ENCODE measurements at places on chromosomes 6 and 20.

DNA sequence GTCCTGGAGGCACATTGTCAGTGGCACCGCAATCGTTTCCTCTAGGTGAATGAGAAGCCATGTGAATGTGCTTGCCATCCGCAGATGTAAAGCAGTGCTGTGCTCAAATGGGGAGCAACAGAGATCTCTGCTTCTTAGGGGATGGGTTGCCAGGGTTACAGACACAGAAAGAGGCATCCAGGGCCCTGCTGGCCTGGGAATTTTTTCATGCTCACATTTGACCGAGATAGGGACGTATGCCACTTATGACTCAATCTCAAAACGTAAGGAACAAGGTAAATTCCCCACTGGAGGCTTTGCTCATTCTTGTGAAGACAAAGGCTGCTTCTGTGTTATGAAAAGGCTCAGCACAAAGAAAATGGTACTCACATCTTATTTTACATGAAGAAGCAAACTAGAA is 11.0 kb downstream of the C6orf118 start:
- DNase-seq: no peak

GRCh38 chr6:147078602-147079001 is 125.6 kb upstream of the STXBP5 start:
- DNase-seq: no peak

GRCh38 chr20:45235995-45236394 is 14.8 kb downstream of the SEMG2 start:
- no peak for DNase-seq

DNA sequence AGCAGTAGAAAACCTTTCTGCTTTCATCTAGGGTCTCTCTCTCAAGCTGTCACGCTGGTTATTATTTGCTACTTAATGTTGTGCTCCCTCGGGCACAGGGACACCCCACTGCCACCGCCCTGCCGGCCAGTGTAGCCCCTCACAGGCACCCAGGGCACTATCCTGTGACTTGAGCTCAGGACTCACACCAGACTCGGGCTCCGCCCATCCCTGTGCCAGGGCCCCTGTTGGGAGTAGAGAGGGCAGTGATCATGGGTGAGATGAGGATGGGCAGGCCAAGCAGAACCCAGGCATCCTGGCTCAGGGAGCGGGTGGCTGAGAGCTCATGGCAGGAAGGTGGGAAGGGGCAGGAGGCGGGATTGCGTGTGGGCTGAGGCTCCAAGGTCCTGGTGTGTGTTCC is 371.9 kb downstream of the ZFAND3 start:
- DNase-seq: no peak

- no peak for DNase-seq
Measured at GRCh38 chr6:37426945-37427510, 6.0 kb upstream of the CMTR1 start.

DNA sequence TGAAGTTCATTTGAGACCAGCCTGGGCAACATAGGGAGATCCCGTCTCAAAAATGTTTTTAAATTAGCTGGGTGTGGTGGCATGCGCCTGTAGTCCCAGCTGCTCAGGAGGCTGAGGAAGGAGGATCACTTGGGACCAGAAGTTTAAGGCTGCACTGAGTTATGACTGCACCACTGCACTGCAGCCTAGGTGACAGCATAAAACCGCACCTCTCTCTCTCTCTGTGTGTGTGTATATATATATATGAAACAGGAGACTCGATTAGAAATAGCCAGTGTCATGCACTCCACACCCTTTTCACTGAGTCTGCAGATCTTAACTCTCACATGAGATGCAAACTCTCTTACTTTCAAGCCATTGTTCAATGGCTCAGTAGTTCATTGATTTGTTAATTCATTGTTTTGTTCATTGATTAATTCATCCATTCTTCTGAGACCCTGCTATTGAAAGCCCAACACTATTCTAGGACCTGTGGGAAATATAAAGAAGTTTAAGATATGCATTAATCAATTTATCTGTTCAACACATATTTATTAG is 52.4 kb upstream of the MRPS10 start:
- no peak for DNase-seq

GRCh38 chr6:79077715-79078074 is 359 bp downstream of the PHIP start:
- DNase-seq: no peak

DNA sequence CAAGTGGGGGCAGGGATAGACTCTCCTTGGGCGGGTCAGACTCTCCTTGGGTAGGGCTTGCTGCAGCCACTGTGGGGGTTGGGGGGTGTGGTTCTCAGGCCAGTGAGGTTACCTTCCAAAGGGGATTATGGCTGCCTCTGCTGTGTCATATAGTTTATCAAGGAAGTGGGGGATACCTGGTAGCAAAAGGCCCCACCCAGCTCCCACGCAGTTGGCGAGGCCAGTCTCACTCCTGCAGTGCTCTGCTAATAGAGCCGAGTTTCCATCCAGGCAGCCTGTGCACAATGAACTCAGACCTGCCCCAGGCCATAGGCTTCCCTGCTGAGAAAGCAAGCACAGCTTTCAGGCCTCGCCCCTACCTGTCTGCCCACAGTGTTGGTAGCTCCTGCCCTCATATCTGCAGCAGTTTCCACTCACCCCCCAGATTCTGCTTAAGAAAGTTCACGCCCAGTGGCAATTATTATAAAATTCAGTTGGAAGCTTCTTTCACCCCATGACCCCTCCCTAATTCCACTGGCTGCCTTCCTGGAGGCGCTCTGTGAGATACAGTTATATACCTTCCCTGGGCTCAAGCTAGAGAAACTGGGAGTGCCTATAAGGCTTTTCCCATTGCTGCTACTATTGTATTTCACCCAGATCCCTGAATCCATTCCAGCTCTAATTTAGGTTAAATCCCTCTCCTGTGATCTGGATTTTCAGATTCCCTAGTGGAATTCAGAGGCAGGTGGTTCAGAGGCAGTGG is 56.1 kb downstream of the HDDC2 start:
- no peak for DNase-seq

- no peak for DNase-seq
Measured at GRCh38 chr6:113394729-113395128, 462.4 kb upstream of the MARCKS start.

DNA sequence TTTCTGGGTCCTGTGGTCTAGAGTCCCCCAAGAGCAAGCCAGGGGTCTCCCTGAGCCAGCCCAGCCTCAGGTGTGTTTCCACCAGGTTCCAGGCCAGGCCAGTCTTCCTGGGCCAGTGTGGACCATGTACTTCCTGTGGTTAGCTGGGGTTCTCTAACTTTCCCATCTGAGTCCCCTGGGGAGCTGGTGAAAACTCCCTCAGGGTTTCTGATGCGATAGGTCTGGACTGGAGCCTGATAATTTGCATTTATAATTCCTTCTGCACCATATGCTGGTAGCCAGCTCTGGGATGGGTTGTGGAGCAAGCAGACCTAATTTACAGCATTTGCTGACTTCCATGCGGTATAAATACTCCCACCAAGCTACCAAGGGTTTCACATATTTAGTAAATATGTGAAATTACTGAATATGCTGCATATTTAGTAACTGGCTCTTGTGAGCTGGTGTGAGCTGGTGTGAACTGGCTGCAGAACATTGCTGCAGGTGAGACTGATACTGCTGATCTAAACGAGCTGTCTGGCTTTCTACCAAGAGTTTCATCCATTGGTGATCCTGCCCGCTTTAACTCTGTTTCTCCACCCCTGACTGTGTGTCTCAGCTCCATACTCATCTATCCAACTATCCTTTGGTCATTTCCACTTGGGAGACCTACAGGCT is 62.6 kb downstream of the RIN2 start:
- no peak for DNase-seq

- no peak for DNase-seq
Measured at GRCh38 chr6:11771473-11772048, 7.0 kb downstream of the ADTRP start.

- no peak for DNase-seq
Measured at GRCh38 chr6:108380876-108381275, 86.0 kb downstream of the AFG1L start.

DNA sequence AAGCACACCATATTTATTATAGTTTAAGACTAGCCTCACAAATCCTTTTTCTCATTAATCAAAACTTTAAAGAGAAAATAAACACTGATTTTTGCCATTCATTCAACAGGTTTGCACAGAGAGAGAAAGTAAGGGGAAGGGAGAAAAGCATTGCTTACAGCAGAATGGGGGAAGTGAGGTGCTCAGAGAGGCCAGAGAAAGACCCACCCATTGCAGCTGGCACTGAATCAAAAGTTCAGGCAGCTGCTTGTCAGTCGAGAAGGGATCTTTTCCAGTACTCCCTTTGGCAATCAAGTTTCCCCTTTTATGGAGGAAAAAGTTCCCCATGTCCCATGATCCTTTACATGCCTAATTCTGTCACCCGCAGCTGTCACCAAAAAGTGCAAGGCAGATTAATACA is 8.0 kb upstream of the CRISP2 start:
- no peak for DNase-seq

GRCh38 chr20:4835244-4836177 is 113.8 kb downstream of the PRND start:
- no peak for DNase-seq

- DNase-seq: no peak
Measured at GRCh38 chr6:74805916-74806696, 399.7 kb downstream of the COL12A1 start.

DNA sequence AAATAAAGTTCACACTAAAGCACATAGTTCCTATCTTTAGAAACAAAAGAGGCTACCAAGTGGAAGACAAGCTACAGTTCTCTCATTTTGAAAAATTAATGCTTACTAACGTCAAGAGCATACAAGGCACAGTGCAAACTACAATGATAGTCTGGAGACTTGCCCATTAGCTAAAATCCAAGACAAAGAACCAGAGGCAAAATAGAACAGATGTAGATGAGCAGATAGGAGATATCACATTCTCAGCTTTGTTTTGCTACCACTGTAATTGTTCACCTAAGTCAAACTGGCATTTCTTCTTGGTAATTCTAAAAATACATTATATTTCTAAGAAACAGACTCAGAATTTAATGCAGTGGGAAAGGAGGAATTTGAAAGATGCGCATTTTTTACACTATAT is 5.2 kb downstream of the TMEM30A start:
- no peak for DNase-seq

GRCh38 chr6:37456126-37456525 is 23.1 kb downstream of the CMTR1 start:
- no peak for DNase-seq

DNA sequence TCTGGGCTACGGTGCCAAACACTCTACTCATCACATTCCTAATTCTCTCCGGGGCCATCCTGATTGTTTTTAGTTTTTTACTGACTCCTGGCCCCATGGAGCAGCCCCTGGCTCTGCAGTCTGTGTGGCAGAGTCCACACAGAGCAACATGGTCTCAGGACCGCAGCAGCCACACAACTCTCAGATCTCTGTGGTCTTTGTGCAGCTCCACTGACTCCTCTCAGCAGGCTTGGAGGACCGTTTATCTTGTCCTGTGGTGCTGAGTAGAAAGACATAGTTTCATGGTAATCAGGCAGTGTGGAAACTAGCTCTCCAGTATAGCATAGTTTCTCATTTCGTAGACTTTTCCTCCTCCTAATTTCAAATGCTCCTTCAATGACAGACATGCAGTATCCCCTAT is 168.4 kb downstream of the EDN1 start:
- no peak for DNase-seq

- DNase-seq: no peak
Measured at GRCh38 chr6:138258991-138259390, 40.7 kb upstream of the PBOV1 start.

- no peak for DNase-seq
Measured at GRCh38 chr20:4569865-4570264, 151.8 kb upstream of the PRND start.

GRCh38 chr6:132190815-132191175 is 210.5 kb downstream of the MOXD1 start:
- DNase-seq: no peak

DNA sequence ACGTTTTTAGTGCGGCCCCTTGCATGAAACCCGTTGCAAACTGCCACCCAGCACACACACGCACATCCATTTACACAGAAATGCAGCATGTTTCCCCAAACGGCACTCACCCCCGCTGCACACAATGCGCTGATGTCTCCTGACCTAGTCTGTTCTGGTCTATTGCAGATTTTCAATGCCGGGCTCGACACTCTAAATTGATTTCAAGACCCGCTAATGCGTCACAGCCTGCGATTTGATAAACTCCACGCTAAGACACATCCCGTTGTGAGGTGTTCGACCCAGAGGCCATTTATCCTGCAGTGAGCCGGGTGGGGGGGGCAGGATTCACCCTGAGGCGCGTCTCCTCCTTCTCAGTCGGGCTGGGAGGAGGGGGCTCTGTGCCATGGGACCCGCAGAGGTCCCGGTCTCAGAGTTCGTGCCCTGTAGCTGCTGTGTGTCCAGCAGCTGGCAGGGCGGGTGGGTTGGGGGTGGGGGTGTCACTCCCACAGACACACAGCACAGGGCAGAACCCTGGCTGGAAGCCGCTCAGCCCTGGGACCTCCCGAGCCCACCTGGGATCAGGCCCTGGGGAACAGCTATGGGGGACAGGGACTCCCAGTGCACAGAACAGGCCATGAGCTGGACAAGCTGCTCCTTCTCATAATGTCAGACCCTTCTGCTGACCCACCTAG is 367.9 kb downstream of the PREX1 start:
- no peak for DNase-seq

DNA sequence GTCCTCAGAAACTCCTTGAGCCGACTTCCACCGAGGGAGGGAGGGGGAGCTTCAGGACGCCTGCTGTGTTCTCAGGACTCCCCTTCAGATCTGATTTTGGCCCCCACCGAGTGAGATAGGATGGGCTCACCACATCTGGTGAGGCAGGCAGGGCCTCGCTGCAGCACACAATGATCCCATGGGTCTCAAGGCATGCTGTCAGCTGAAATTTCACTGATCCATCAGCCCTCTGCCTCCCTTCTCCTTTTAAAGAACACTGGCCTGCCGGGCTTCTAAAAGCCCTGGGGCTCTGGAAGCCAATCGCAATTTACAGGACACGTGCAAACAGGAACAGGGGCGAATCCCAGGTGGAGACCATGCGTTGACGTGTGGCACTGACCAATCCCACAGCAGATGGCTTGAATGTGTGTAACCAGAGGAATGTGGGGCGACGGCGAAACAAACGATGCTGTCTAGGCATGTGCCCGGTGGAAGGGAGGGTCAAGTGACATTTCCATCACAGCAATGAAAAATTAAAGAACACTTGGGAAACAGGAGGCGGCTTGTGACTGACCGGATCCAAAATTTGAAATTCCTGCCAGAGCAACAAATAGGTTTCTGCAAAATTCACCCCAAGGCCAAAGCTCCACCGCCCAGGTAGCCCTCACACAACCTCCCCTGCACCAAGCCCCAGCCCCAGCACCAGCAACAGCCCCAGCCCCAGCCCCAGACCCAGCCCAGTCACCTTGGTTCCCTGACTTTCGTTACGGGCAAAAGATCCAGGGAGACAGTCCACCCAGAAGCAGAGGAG is 167.1 kb upstream of the ZNF337 start:
- no peak for DNase-seq

GRCh38 chr6:38542031-38542430 is 97.7 kb downstream of the BTBD9 start:
- DNase-seq: no peak

DNA sequence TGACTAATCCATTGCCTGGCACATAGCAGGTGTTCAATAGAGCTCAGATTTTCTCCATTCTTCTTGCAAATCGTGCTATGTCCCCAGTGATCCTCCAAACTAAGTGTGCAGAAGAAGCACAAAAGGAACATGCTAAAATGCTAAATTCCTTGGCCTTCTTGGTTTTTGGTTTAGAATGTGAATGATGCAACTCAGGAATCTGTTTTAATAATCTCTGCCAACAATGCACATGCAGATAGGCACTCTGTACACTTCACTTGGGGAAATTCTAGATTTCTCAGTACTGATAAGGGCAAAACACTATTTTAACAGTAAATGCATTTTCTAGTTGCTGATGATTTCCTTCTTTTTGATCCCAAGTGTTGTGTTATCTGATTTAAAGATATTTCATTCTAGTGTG is 35.2 kb downstream of the SLC22A1 start:
- no peak for DNase-seq

- DNase-seq: no peak
Measured at GRCh38 chr6:168044521-168045130, 34.4 kb downstream of the FRMD1 start.

Measured in stimulated activated CD4-positive, alpha-beta T cell treated with anti-CD3 and anti-CD28 coated beads, TNF-alpha, amount 100 ng/mL, for 1 hour (primary cell).